ENCODE measurements at places on chromosomes 12 and 14.
A peak's percentile ranks its signal among the peaks of the same experiment; 100 is the strongest.

GRCh38 chr14:70995671-70996070, 88.4 kb downstream of the PCNX1 start:
- no peak for DNase-seq

DNA sequence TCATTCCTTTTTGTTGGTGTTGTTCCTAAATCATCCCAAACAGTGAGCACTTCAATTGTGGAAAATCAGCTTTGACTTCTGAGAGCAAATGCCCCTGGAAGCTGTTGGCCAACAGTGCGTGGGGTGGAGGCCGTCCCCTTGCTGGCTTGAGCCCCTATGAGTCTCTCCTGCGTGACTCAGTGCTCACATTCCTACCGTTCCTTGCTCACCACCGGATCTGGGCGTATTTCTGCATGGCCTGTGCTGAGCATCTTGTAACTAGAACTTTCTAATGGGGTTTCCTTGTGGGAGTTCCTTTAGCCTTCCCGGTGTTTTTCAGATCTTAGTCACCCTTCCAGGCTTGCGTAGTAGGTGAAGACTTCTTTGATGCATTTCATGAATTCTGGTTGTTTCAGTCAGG, 14.7 kb downstream of the SERPINA1 start:
- no peak for DNase-seq

- no peak for DNase-seq
Measured at GRCh38 chr12:32706335-32707024, 27.4 kb downstream of the DNM1L start.

- peak; percentile 43 for DNase-seq
Measured at GRCh38 chr14:54564071-54564867, 2.7 kb upstream of the SAMD4A start.

DNA sequence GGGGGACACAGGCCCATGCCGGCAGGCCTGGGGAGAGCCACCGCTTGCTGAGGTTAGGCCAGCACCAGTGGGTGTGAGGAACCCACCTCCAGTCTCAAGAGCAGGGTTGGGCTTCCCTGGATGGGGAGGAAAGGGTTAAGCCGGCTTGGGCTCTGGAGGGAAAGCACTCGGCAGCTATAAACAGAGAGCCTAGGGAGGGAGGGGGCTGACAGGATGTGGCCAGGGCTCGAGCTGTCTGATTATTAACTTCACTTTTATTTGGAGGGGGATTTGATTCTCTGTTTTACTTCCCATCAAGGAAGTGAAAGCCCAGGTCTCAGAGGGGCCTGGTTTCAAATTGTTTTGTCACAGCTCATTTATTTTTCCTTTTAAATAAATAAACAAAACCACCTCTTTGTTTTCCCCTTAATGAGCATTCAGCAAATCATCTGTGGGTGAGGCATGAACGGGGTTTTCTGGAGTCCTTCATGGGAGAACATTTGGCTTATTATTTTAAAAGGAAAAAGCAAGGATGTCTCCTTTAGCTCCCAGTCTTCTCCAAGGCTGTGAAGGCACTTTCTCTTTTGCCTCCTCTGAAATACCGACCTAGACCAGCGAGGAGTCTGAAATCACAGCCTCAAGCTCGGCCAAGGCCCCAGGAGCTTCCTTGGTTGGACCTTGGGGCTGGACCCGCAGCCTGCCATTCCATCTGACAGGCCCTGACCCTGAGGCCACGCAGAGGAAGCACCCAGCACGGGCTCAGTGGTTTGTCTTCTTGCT, 21.9 kb upstream of the ZFP36L1 start:
- DNase-seq = no peak

- no peak for DNase-seq
Measured at GRCh38 chr12:99042226-99042625, 397.1 kb downstream of the APAF1 start.

- no peak for DNase-seq
Measured at GRCh38 chr12:124749725-124750124, 113.9 kb downstream of the SCARB1 start.

DNA sequence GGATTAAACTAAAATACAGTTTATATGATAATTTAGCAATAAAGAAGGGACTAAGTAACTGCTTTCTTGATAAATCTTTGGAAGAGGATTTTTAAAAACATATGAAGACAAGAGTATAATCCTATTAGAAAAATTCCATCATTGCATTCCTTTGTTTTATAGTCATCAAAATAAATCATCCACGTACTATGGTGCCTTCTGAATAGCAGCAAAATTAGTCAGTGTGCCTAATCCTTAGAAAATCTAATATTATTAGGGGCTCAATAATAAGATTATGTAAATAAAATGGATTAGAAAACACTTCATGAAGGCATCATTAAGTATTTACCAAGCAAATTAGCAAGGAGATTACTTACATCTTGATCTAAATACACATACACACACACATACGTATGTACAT, 102.1 kb downstream of the KCNH5 start:
- DNase-seq = no peak

GRCh38 chr12:65878540-65878939, 54.3 kb downstream of the HMGA2 start:
- DNase-seq = no peak

DNA sequence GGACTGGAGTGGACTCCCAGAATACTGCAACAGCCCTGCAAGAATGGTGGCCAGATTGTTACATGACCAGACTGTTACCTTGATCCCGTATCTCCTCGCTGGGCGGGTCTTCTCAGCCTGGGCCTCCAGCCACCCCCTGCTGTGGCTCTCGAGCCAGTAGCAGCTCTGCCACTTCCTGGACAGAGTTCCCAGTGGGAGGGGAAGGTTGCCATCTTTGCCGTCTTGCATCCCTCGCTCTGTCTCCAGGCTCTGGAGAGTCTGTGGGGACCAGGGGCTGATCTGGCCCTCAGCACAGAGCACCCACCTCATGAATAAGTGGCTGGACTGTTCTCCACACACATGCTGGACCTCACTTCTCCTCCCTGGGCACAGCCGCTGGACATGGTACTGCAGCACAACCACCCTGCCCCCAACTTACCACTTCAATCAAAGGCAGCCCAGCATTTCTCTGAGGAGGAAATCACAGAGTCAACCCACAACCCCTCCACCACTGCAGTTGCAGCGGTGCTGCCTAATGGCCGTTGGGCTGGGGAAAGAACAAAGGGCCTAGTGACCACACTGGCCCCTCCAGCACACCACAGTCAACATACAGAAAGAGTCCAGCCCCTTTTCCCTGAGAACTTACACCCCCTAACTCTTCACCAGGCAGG, 6.9 kb upstream of the KLRF1 start:
- DNase-seq = no peak

- no peak for DNase-seq
Measured at GRCh38 chr12:119594399-119594730, 791 bp downstream of the TMEM233 start.

GRCh38 chr14:87994974-87995373, 2.0 kb upstream of the GALC start:
- DNase-seq = no peak

GRCh38 chr12:122183588-122183940, 641 bp downstream of the LRRC43 start:
- DNase-seq = no peak

- DNase-seq = no peak
Measured at GRCh38 chr14:92486881-92487280, 26.7 kb upstream of the RIN3 start.

DNA sequence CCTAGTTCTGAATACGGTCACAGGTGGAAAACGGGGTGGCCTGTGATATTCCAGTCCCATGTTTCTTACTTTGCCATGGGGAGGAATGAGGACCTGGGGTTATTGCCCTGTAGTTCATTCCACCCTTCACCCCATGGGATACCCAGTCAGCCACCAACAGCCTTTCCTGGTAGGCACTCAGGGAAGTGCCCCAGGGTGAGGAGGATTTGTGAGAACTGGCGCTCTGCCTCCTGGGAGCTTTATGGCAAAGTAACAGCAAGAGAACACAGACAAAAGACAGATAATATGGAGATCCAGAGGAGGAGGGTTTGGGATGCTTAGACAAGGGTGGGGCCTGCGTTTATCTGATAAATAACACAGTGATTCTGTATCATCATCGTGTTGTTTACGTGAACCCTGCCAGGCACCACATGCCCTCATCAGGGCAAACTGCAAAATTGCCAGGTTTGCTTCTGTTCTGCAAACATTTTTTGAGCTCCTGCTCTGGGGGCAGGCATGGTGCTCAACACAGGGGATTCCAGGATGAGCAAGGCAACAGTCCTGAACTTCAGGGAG, 223.5 kb downstream of the SLC41A2 start:
- no peak for DNase-seq

GRCh38 chr12:33226671-33227070, 212.9 kb downstream of the SYT10 start:
- no peak for DNase-seq

- no peak for DNase-seq
Measured at GRCh38 chr12:111624540-111624939, 25.4 kb upstream of the ATXN2 start.

DNA sequence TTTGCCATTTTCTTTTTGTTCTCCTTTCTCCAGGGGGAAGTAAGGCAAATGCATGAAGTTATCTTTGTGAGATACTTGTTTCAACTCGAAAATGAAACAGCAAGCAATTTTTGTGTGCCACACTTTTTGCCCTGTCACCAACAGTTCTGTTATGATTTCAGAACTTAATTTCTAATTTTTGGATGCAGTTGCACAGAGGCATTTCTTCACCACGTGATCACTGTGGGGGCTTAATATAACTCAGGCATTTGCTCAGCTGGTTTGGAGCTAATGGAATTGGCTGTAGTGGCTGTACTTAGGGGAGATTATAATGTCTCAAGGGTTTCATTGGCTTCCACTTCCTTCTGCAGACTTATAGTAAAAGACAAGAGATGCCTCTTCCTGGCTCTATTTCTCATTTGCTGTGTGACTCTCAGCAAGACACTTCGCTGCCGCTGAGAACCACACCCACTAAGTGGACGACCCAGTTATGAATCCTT, 452.4 kb downstream of the RAD51B start:
- DNase-seq = no peak

DNA sequence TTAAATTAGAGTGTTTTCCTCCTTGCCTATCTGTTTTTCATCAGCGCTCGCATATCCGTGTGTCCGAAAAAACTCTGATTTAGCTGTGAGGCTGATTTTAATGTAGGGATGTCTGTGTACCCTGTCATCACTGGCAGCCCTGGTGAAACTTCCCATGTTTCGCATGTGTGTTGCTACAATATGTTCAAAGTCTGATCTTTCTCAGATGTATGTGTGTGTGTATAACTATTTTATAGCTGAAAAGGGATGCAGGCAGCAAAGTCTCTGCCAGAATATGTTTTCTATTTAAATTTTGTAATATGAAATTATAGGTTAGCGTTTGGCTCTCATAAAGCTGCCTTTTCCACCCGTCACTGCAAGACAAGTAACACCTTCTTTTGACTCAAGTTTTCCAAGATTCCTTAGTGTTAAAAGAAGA, 154.8 kb downstream of the TMTC2 start:
- DNase-seq = no peak

DNA sequence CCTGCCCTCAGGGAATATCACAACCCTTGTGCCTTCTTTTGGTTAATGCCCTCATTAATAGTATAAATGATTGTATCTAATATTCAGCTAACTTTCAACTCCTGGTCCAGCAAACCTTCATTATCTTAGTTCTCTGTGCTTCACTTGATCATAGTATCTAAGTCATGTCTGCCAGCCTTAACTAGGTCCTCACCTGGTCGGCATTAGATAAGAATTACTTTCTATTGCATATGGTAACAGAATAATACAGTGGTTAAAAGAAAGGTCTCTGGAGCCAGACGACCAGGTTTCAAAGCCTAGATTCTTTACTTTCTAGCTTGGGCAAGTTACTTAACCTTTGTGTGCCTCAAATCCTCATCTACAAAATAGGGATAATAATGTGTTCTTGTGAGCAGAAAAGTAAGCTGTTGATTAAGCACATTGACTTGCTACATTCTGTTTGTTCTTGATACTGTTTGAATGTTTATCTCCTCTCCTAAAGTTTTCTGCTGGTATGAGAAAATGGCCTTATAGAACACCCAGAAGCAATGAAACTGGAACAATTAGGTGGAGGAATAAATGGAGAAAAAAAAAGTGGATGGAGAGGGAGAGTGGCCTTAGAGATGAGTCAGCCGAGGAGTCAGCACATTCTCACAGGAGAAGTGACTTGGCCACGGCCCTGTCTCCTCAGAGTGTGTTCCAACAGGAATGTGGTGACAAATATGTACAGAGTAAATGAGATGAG, 176.1 kb downstream of the SLC25A21 start:
- no peak for DNase-seq

DNA sequence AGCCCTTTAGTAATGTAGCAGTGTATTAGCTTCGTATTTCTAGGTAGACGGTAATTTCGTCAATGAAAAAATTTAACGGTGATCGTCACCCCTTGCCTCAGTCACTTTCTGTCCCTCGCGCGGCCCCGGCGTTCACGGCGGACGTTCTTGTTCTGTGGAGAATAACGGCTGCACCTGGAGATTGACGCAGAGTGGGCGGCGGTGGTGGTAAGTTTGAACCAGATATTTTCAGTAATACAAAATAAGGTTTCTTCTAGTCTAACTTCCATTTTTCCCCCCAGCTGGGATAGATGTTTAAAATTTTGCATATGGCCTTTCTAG, 341 bp downstream of the ZNF10 start:
- DNase-seq = no peak

DNA sequence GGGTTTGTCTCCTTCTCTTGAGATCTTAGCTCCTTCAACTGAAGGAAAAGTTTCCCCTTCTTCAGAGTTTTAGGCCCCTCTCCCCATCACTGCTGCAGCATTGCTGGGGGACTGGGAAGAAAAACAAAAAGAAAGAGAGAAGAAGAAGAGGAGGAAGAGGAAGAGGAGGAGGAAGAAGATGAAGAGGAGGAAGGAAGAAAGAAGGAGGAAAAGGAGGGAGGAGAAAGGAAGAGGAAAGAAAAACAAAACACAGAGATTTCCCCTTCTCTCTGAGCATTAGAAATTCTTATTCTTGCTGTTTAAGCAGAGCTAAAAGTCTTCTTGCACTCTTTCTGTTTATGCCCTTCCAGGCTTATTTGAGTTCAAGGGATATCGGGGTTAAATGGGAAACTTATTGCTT, 219.8 kb upstream of the AMIGO2 start:
- DNase-seq = no peak

DNA sequence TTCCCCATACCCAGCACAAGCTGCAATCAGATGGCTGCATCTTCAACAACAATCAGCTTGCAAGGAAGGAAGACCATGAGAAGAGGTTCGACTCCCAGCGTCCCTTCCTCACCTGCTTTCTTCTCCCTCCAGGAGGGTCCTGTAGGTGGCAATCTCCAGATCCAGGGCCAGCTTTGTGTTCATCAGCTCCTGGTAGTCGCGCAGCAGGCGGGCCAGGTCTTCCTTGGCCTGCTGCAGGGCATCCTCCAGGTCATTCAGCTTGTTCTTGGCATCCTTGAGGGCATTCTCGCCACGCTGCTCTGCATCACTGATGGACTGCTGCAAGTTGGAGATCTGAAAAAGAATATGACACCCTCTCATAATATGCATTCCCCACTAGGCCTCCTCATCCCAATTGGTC, 4.0 kb downstream of the KRT1 start:
- DNase-seq = no peak

- no peak for DNase-seq
Measured at GRCh38 chr12:22598763-22599161, 26.2 kb upstream of the ETNK1 start.

- no peak for DNase-seq
Measured at GRCh38 chr14:66680216-66680615, 172.3 kb downstream of the GPHN start.

GRCh38 chr12:6534945-6535696, 804 bp downstream of the GAPDH start:
- peak; percentile 84 for DNase-seq

All from AML-193 (cell line).